Activated T-cell treated with anti-CD3 and anti-CD28 coated beads, Interleukin-2, amount 50 U/mL, for 1 hour (primary cell): ENCODE measurements at places on chromosomes 2 and 18.

- DNase-seq, result no peak
These were observed 20.5 kb upstream of the C1D start for GRCh38 chr2:68083346-68083745.

DNA sequence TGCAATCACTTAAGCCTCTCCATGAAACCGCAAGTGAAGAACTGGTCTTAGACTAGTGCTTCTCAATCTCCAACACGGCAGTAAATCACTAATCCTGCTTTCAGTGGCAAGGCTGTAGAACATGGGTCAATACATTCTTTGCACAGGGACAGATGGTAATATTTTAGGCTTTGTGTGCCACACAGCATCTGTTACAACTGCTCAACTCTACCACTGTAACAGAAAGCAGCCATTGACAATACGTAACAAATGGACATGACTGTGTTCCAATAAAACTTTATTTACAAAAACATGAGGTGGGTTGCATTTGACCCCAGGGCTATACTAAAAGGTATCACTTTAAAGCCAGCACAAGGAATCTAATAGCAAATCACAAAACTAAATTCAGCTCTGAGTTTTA is 51.1 kb downstream of the RNF152 start:
- no peak for DNase-seq

DNA sequence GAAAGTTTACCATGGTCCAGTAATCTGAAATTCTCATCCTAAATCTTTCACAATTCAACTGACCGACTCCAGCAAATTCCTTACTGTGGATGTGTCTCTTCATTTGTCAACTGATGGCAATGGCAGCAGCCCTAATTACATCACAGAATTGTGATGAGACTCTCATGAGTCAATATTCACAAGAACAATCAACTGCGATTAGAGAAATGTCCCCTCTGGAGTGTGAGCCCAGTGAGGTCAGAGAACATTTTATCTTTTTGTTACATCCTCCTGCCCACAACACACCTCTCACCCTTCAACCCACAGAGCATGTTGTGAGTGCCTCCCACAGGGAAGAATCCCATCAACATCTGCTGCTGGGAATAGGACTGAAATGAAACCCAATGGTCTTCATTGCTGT is 73.6 kb downstream of the CD226 start:
- DNase-seq, result no peak

- no peak for DNase-seq
These were observed 54.9 kb upstream of the OTOS start for GRCh38 chr2:240195316-240195861.

- no peak for DNase-seq
These were observed 69.3 kb downstream of the NOL10 start for GRCh38 chr2:10620481-10620880.

DNA sequence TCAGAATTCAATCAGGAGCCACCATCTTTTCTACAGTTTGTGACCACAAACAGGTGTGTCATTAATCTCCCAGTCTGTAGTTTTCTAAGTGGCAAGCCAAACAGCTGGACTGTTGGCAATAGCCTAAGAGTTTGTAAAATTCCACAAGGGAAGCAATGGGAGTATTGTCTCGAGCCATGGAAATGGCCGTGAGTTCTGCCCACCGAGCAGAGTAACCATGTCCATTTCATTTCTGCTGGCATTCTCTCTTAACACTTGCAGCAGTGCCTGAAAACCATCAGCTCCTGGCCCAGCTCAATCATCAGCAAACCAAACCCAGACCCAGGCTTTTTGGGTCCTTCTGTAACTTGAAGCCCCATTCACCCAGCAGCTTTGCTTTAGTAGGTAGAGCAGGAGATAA is 387.8 kb upstream of the CDH7 start:
- no peak for DNase-seq

DNA sequence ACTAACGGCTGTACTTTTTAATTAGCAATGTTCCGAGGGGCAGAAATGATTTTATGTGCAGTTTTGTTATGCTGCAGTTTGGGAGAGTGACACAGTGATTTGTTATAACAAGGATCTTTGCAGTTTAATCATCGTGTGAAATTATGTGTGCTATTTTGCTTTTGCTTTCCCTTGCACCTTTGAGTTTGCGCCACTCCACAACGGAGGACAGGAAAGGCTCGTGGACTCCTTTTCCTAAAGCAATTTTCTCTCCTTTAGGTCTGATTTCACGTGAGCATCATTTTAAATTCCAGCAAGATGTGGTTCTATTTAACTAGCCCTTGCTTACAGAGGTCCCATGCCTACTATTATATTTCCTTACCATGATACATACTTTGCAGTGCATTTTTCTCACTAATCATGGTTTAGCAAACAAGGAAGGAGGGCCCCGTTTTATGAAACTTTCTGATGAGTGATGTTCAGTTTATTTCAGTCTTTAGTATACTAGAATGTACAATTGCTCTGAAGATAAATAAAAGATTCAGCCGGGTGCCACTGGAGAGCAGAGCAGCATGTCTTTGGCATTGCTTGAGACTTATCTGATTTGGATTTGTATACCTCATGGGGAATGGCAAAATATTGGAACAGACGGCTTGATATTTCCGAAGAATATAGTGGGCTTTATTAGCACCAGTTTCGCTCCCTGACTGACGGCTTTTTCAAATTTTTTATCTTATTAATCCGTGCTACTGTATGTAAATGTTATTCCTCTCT is 528.2 kb upstream of the FANCL start:
- no peak for DNase-seq

DNA sequence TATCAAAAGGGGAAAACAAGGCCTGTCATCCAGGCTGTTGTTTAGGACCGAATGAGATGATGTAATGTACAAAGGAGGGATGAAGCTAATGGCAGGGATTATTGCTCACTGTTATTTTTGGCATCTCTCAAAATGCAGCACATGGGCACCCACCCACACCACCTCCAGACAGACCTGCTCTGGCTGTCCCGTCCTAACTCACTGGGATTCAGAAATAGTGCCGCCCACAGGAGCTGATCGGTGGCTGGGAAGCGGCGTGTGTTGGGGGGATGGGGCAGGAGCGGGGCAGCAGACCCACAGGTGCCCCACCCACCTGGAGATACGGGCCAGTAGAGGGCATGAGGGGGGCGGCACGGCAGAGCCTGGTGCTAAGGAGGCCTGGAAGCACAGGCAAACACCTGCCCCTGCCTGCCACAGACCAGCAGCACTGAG is 52.2 kb downstream of the CRACDL start:
- no peak for DNase-seq

- no peak for DNase-seq
These were observed 620 bp upstream of the WDFY1 start for GRCh38 chr2:223945755-223946154.

DNA sequence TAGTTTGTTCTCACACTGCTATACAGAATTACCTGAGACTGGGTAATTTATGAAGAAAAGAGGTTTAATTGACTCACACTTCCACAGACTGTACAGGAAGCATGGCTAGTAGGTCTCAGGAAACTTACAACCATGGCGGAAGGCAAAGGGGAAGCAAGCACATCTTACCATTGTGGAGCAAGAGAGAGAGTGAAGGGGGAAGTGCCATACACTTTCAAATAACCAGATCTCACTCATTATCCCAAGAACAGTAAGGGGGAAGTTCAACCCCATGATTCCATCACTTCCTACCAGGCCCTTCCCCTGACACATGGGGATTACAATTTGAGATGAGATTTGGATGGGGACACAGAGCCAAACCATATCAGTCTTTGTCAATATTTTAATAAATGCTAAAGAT is 5.0 kb upstream of the CRYGB start:
- no peak for DNase-seq

GRCh38 chr18:48164701-48165100 is 234.2 kb upstream of the SMAD2 start:
- DNase-seq, result no peak

GRCh38 chr2:15023221-15023620 is 390.7 kb downstream of the LRATD1 start:
- DNase-seq, result no peak

DNA sequence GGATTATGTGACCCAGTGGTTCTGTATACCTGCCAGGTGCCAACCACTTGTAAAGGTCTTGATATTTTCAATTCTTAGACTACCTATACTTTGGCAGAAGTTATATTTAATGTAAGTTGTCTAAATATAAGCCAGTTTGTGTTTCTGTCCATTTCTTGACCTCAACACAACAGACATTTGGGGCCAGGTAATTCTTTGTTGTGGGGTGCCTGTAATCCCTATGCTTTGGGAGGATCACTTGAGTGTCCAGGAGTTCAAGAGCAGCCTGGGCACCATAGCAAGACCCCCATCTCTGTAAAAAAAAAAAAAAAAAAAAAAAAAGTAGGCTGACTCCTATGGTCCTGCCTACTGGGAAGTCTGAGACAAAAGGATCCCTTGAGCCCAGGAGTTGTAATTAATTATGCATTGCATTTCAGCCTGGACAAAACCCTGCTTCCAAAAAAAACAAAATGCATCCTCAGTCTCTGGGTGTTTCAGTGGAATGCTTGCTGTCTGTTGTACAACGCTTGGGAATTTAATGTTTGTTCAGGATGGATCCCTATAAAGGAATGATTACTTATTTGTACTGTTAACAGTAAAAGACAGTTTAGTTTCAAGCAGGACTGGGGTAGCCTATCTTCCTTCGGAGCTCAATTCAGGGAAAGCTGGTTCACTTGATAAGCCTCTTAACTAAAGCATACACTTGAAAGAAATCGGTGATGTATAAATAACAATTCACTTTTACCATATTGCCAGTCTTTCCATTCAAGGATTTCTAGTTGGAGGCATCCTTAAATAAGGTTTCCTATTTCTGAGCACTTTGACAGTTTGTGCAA is 3.4 kb downstream of the RPS27A start:
- DNase-seq, result no peak

GRCh38 chr2:119608553-119608952 is 64.3 kb downstream of the CFAP221 start:
- no peak for DNase-seq

DNA sequence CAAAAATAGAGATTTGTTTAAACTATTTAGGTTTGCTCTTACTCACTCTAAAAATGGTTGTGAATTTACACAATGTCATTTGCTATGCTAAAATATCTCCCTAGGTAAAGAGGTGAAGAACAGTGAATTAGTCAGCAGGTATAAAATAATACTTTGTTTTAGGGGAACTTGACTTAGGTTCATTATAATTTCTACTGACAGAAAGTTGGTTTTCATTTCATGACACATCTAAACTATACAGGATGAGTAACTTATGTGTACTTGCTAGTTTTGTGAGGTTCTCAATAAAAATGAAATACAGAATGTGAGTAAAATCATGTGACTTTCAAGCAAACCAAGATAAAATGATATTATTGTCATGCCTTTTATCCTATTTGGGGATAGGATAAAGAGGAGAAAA is 66.0 kb downstream of the DIS3L2 start:
- DNase-seq, result no peak

DNA sequence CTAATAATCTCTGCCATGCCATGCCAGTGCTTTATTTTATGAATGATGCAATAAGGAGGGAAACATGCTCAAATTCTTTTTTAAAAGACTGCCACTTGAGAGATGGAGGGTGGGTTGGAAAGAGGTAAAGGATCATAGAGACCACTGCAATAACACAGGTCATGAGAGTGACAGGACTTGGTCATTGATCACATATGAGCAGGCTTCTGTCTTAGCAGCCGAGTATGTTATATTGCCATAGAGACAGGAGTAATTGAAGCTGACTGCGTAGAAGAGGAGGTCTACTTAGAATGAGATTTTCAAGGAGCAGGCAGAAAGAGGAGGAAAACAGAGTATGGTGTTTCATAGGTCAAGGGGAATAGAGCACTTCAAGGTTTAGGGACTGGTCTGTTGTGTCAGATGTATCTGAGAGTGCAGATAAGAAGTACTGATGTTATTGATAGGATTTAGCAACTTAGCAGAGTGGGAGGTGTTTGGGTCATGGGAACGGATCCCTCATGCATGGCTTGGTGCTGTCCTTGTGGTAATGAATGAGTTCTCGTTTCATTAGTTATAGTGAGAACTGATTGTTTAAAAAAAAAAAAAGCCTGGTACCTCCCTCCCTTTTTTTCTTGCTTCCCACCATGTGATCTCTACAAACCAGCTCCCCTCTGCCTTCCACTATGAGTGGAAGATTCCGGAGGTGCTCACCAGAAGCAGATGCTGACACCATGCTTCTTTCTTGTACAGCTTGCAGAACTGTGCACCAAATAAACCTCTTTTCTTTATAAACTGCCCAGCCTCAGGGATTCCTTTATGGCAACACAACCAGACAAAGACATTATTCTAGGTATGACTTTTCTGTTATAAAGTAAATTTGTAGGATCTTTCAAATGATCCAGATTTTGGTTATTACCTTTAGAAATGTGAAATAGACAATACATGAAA is 32.8 kb downstream of the UGP2 start:
- DNase-seq, result no peak

GRCh38 chr2:224546926-224547325 is 38.2 kb downstream of the CUL3 start:
- no peak for DNase-seq

DNA sequence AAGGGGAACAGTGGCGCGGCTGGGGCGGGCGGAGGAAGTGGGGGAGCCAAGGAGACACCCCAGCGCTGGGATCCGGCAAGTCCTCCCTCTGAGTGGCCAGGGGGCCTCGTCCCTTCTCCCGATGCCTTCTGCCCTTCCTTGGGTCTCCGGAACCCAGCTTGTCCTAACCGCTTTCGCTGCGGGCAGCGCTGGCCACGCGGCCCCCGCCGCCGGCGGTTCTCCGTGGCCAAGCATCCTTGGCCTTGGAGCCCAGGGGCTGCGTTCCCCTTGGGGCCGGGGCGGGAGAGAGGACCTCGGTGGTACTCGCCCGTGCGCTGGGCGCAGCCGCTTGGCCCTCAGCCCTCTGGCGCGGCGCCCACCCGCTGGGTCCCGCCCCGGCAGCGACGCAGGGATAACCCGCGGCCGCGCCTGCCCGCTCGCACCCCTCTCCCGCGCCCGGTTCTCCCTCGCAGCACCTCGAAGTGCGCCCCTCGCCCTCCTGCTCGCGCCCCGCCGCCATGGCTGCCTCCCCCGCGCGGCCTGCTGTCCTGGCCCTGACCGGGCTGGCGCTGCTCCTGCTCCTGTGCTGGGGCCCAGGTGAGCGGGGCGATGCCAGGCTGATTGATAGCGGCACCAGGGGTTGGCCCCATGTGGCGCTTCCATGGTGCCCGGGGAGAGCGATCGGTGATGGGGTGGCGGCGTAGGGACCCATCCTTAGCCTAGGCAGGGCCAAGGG is 128.7 kb downstream of the UXS1 start:
- peak; percentile 51 for DNase-seq
